ENCODE measurements at places on chromosomes 5 and 9. TPM values are rescaled to one million over a fixed set of nuclear protein-coding genes. Genes with fewer than 3 reads are reported as not detected.
A peak's percentile ranks its signal among the peaks of the same experiment; 100 is the strongest.

The EQTN gene
- total RNA-seq = not detected

DNA sequence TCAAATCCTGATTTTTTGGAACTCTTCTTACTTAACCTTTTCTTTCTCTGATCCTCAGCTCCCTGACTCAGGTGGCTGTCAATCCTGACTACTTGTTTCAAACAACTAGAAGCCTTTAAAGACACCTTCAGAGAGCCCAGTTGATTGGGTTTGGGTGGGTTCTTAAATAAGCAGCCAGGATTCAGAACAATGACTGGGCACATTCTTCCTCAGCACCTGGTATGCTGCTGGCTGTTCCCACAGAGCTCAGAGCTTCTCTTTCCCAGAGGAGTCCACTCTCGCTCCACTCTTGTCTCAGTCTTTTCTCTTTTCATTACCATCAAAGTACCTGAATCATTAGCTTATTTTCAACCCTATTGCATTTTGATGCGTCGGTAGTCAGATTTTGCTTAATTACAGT is 22.5 kb downstream of the PCSK5 start:
- H3K4me1 ChIP-seq = no peaks in the 10 kb centered on the region
- H3K27me3 ChIP-seq = no peaks in the 10 kb centered on the region
- DNase-seq = no peak
- H3K36me3 ChIP-seq = no peaks in the 10 kb centered on the region

GRCh38 chr5:111211341-111211740 is 12.8 kb upstream of the CAMK4 start:
- no peak for DNase-seq
- H3K4me3 ChIP-seq = no peak overlapping the region
- H3K27me3 ChIP-seq = no peaks in the 10 kb centered on the region
- no peak overlapping the region for H3K27ac ChIP-seq

DNA sequence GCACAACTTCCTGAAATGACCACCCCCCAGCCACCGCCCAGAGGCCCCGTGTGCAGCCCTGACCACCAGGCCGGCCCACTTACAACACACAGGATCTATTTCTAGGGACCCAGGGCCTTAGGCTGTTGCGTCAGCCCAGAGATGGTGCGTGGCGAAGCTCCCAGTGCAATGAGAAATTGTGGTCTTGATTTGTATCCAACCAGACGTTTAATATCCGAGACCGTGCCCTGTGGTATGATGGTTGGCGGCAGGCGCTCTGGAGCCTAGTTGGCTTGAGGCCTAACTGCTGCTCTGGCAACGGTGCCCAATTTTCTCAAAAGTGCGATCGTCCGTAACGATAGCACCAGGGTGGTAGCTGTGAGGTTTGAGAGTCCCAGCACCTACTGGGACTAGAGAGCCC is 32.6 kb upstream of the SLC6A19 start:
- H3K36me3 ChIP-seq = no peaks in the 10 kb centered on the region
- no peaks in the 10 kb centered on the region for H3K27me3 ChIP-seq
- no peak overlapping the region for H3K27ac ChIP-seq
- no peak overlapping the region for H3K4me3 ChIP-seq
- H3K4me1 ChIP-seq = peaks cover 4% of the 10 kb centered on the region

The KIF24 gene
- 0.46 TPM for total RNA-seq

The KLHL3 gene
- 6.8 TPM for total RNA-seq

The PPP3R2 gene
- not detected for total RNA-seq

DNA sequence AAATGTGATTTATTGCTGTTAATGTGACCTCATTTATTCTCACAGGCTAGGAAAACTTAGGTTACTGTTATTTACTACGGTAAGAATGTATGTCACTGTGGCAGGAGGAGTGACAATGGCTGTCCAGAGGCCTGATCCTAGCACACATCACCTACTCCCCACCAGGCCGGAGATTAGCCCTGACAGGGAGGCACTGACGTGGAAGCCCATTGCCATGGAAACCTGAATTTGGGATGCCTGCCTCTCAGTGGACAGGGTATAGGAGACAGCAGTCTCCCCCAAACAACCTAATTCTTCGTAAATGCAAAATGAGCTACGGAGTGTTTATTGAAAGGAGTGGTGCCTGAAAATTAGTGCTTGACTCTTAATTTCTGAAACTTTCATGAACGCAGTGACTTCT is 87.6 kb upstream of the SMARCA2 start:
- no peak overlapping the region for H3K27ac ChIP-seq
- no peaks in the 10 kb centered on the region for H3K27me3 ChIP-seq
- H3K36me3 ChIP-seq = no peaks in the 10 kb centered on the region
- DNase-seq = no peak
- no peak overlapping the region for H3K4me3 ChIP-seq
- no peaks in the 10 kb centered on the region for H3K4me1 ChIP-seq

DNA sequence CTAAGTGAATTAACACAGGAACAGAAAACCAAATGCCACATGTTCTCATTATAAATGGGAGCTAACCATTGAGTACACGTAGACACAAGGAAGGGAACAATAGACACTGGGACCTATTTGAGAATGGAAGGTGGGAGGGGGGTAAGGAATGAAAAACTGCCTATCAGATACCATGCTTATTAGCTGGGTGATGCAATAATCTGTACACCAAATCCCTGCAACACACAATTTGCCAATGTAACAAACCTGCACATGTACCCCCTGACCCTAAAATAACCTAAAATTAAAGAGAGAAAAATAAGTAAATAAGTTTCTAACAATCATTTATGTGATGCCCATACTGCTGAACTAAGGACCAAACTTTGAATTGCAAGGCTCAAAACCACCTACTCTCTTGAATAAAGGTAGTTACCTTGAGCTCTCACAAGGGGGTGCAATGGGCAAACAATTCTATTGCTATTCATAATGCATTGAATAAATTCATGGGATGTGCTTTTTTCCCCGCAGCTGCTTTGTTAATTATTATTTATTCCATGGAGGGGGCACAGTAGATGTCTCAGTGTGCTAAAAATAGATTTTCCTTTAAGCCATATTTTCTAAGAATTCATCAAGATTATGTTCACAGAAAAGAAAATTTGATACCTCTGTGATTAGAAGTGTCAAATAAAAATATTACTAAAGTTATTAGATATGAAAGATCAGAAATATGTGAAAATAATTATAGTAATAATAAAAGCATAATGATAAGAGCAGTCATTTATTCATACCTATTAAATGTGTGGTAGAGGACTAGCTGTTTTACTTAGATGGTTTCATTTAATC is 76.2 kb upstream of the PTPN3 start:
- no peaks in the 10 kb centered on the region for H3K4me1 ChIP-seq
- H3K4me3 ChIP-seq = no peak overlapping the region
- DNase-seq = no peak
- no peak overlapping the region for H3K27ac ChIP-seq

The SLC34A3 gene
- 0.23 TPM for total RNA-seq

DNA sequence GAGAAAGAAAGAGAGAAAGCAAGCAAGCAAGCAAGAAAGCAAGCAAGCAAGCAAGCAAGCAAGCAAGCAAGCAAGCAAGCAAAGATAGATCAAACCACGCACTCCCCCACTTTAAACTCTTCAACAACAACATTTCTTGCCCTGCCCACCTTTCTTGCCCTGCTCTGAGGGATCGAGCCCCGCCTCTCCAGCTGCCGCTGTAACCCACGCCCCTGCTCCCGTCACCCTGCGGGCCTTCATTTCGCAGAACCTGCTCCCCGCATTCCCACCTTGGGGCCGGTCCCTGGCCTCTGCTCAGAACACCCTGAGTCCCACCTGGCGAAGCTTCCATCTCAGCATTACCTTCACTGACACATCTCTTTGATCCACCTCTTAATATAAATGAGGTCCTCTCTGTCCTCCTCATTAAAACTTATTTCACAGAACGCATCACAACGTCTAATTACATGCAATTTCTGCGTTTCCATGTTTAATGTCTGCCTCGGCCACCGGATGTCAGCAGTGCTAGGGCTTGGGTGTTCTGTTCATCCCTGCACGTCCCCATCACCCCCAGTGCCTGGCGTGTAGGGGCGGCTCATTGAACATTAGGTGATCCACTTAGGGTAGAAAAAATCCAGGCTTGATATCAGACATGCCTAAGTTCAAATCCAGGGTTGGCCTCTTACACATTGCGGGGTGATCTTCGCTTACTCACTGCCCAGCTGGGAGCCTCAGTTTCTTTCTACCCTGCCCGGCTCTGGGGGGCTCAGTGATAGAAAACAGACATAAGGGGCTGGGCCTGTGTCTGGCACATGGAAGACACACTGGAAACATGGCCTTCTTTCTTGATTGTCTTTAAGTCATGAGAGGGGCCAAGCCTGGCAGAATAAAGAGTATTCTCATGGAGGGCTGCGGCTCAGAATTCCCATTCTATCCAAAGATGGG is 187.6 kb downstream of the DAB2IP start:
- H3K36me3 ChIP-seq = no peaks in the 10 kb centered on the region
- no peak overlapping the region for H3K4me3 ChIP-seq
- no peaks in the 10 kb centered on the region for H3K27me3 ChIP-seq
- peak; percentile 34 for DNase-seq
- H3K4me1 ChIP-seq = no peaks in the 10 kb centered on the region
- H3K27ac ChIP-seq = no peak overlapping the region

DNA sequence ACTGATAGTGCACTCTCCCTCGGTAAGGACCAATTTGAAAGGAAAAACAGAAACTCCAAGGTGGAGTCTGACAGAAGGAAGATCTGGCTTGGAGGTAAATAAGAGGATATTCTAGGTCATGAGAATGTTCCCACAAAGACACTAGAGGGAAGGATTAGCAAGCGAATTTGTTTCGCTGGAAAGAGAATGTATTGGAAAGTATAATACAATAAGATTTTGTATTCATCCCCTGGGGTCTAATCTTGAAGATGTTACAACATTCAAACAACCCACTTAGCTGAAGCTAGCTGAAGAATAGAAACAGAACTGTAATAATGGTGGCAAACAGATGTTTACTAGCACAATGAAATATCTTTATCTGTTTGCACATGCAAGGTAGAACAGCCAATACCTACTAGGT is 158.7 kb downstream of the GNAQ start:
- H3K4me1 ChIP-seq = peaks cover 6% of the 10 kb centered on the region
- no peaks in the 10 kb centered on the region for H3K27me3 ChIP-seq
- H3K36me3 ChIP-seq = no peaks in the 10 kb centered on the region
- no peak overlapping the region for H3K27ac ChIP-seq

The LCP2 gene
- 83.1 TPM for total RNA-seq

The TRIM7 gene
- 4.9 TPM for total RNA-seq

DNA sequence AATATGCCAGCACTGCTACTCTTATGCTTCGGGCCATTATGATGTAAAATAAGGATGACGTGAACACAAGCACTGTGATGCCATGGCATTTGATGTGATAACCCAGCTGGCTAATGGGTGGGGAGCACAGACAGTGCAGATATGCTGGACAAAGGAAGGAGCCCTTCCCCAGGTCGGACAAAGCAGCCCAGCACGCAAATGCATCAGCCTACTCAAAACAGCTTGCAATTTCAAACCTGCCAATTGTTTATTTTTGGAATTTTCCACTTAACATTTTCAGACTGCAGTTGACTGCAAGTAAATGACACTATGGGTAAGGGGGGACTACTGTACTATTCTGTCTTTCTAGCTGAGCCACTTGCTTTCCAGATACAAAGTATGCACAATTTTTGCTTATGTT is 181.3 kb downstream of the DCP2 start:
- no peak overlapping the region for H3K4me3 ChIP-seq
- DNase-seq = no peak
- H3K36me3 ChIP-seq = no peaks in the 10 kb centered on the region
- H3K4me1 ChIP-seq = no peaks in the 10 kb centered on the region
- H3K27ac ChIP-seq = no peak overlapping the region

DNA sequence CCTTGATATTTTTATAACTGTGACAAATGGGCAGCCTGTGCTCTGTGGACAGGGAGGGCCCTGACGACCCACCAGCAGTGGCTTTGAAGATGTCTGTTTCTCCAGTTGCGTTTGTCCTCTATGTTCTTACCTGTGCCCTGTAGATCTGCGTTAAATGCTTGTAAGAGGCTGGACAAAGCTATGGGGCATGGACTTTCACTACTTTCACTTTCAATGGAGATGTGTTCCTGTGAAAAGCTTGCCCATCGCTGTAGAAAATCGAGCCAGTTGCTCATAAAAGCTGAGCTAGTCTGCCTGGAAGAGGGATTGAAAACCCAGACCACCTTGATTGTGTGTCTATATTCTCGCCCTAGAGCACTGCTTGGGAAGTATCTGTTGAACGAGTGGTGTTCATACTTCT is 74.1 kb downstream of the PSAT1 start:
- H3K4me1 ChIP-seq = no peaks in the 10 kb centered on the region
- H3K27me3 ChIP-seq = peaks cover 20% of the 10 kb centered on the region
- no peak overlapping the region for H3K4me3 ChIP-seq
- no peak for DNase-seq

- peak overlapping the region; percentile 67 for H3K4me3 ChIP-seq
- peak overlapping the region; percentile 88 for H3K27ac ChIP-seq
- DNase-seq = no peak
- peaks cover 17% of the 10 kb centered on the region for H3K4me1 ChIP-seq
- no peaks in the 10 kb centered on the region for H3K27me3 ChIP-seq
- no peaks in the 10 kb centered on the region for H3K36me3 ChIP-seq
Observed at GRCh38 chr9:104969116-104969515, 41.2 kb upstream of the ABCA1 start.

The MSMP gene
- not detected for total RNA-seq

The UBE2QL1 gene
- not detected for total RNA-seq

The CTNNAL1 gene
- total RNA-seq = 69.4 TPM

GRCh38 chr9:16255217-16255616 is 615.3 kb downstream of the BNC2 start:
- no peaks in the 10 kb centered on the region for H3K27me3 ChIP-seq
- H3K27ac ChIP-seq = no peak overlapping the region
- no peaks in the 10 kb centered on the region for H3K36me3 ChIP-seq

DNA sequence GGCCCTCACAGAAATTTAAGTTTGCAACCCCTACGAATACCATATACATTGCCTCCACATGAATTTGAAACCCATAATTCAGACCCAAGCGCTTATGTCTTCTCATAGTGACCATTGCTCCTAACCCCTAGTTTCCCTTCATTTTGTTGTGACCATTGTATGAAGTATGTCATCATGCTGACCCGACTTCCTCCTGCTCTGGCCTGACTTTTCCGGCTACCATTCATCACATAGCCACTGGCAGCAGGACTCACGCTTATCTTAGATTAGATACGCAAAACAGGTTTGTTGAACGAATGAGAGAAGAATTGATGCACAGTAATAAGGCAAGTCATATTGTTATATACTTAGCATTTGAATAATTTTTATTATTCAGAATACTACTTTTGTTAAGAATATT is 345.4 kb downstream of the FBXL17 start:
- no peak for DNase-seq
- no peak overlapping the region for H3K27ac ChIP-seq
- no peaks in the 10 kb centered on the region for H3K4me1 ChIP-seq
- no peaks in the 10 kb centered on the region for H3K36me3 ChIP-seq

- no peaks in the 10 kb centered on the region for H3K4me1 ChIP-seq
- H3K27me3 ChIP-seq = no peaks in the 10 kb centered on the region
- no peak for DNase-seq
- H3K4me3 ChIP-seq = no peak overlapping the region
- H3K27ac ChIP-seq = no peak overlapping the region
Observed at GRCh38 chr5:97576956-97577355, 393.9 kb upstream of the RIOK2 start.

The PRR16 gene
- 3.1 TPM for total RNA-seq

The MRPS2 gene
- 23.0 TPM for total RNA-seq

- H3K27me3 ChIP-seq = no peaks in the 10 kb centered on the region
- H3K4me1 ChIP-seq = no peaks in the 10 kb centered on the region
- no peak overlapping the region for H3K4me3 ChIP-seq
- no peak overlapping the region for H3K27ac ChIP-seq
- H3K36me3 ChIP-seq = no peaks in the 10 kb centered on the region
- no peak for DNase-seq
Observed at GRCh38 chr9:113301548-113301947, 1.6 kb downstream of the RNF183 start.

Measured in upper lobe of right lung (tissue), 1 donor.